NCI-H2081 treated with DMSO at 0.1 percent for 48 hours (cell line): ENCODE measurements at places on chromosomes 16 and 17.

DNA sequence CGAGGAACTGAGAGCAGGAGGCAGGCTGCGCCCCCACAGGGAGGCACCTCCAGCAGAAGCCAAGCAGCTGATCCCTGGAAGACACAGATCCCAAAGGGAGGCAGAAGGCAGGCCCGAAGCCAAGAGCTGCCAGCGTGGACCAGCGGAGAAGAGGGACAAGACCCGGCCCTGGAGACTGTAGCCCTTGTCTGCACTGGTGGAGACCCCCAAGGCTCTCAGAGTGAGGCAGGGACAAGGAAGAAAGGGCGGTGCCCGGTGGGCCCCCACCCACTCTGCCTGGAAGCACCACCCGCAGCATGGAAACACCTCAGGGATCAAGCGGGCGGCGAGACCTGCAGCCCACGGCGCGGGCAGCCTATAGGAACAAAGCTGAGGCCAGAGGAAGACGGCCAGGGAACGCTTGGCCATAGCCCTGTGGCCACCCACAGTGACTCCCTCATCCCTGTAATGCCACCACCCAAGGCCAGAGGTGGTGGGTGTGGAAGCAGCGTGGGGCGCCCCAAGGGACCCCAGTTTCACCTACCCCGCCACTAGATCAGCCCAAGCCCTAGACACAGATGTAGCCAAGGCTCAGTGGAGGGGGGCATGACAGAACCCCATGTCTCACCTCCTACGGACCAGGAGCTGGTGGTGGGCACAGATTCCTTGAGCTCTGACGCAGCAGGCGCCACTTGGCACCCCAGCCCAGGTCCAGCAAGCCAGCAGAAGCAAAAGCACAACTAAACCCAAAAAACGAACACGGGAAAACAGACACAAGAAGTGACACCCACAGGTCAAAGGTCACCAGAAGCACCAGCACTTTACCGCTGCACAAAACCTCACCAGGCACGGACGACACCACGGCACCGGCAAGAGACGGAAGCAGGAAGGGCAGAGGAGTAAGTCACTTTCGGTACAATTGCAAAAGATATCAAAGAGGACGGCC, 2.9 kb upstream of the SIRT7 start:
- no peak for DNase-seq

DNA sequence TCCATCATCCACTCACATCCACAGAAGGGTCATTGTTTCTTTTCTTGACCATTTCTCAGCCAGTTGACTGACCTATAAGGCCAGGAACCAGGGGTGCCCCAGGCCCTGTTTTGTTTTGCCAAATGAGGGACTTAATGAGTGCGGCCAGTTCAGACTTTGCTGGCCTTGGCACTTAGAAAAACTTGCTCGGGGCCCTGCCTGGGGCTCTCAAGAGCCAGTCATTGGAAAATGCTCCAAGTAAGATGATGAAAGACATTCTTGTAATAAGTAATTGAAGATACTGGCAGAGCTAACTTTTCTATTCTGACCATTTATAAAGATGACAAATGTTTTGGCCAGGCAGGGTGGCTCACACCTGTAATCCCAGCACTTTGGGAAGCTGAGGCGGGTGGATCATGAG, 29.0 kb upstream of the CLEC18B start:
- no peak for DNase-seq

- DNase-seq: no peak
Observed at GRCh38 chr17:5430413-5430999, 8.4 kb downstream of the C1QBP start.

DNA sequence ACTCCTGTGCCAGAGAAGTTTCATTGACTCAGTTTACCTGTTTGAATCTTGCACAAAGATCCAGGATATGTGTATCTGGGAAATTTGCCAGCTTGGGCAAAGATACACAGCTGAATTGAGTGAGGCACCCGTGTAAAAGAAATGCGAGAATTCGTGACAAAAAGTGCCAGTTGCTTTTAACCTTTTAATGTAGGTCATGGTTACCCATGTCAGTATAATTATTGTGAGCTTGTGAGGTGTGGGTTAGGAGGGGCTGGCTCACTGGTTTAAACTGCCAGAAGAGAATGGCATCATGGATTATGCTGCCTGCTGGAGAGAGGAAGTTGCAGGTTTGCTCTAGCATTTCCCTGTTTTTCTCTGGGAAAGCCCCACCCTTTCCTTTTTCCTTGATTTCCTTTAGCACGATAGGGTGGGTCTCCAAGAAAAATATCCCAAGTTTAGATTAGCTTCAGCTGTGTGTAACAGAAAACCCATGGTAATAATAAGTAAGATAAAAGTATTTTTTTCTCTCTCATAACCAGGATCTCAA, 24.8 kb upstream of the NDRG4 start:
- no peak for DNase-seq
